CD4-positive, alpha-beta T cell (primary cell): ENCODE measurements at places on chromosomes 11 and 22.
A peak's percentile ranks its signal among the peaks of the same experiment; 100 is the strongest.

DNA sequence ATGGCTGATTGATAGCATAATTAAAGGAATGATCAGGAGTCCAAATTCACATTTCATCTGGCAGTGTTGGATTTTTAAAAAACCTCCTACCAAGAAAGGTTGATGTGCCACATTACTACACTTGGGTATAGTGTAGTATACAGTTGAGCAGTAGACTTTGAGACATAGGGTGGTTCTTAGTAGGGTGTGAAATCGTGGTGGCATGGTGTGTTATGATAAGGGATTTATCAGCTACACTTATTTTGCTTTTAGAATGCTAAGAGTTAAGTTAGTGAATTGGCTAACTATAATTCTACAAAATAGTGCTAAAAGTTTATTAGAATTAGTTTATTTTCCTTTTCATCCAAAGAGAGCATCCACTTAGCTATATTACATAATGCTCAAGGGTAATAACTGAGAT, 13.1 kb downstream of the TBCEL start:
- no peak for DNase-seq

- no peak for DNase-seq
Observed at GRCh38 chr22:47335958-47336357, 573.5 kb downstream of the TBC1D22A start.

GRCh38 chr11:7611411-7611810, 61.9 kb downstream of the CYB5R2 start:
- no peak for DNase-seq

DNA sequence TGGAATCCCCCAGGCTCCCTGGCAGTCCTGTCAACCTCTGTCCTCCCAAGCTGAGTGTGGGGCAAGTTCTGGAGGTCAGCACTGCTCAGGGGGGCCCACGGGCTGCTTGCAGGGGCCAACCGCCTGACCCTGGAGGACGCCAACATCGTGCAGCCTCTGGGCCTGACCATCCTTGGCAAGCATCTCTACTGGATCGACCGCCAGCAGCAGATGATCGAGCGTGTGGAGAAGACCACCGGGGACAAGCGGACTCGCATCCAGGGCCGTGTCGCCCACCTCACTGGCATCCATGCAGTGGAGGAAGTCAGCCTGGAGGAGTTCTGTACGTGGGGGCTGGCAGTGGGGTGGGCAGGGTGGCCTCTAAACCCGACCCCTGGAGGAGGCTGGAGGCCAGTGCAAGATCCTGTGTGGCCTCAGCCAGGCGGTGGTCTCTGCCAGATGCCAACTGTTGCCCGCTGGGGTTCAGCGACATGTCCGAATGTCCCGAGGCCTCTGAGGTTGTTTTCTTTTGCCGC, 34.6 kb upstream of the PPP6R3 start:
- no peak for DNase-seq

- DNase-seq = no peak
Observed at GRCh38 chr22:25386538-25386884, 167.1 kb downstream of the CRYBB2 start.

DNA sequence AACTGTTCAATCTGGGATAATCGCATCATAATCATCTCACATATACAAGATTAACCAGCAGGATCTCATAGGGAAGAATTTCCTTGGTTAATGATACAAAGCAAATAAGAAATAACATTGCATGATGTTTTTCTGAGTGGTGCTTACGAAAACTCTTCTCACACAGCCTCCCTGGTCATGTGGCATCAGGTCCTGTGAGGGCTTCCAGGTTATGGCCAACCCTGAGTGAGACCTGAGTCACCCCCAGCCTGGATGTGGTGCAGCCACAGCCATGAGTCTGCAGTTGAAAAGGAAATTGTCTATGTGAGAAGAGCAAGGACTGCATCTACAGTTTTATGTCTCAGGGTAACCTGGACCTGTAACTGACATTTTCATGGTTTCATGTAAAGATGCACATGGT, 90.5 kb upstream of the XKR3 start:
- no peak for DNase-seq

GRCh38 chr22:38226853-38227649, 25.3 kb downstream of the MAFF start:
- DNase-seq = no peak

DNA sequence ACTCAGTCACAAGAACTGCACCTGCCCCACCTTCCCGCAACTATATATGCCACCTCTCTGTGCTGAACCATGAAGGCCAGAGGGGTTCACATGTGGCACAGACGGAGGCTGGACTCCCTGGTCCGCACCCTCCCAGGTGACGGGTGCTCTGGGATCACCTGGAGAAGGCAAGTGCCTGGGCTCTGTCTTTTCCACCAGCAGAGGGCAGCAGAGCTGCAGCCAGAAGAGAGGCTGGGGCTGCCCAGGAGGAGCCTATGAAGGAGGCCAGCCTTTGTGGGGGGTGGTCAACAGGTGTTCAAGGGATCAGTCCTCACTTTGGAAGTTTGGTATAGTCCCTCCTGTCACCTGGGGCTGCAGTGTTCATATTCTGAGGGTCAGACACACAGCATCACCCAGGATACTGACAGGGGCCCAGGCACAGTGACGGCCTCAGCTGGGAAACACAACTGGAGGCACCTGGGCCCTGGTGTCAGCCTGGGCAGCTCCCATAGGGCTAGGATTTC, 39.2 kb upstream of the IGLL5 start:
- DNase-seq = peak; percentile 84

GRCh38 chr22:49101873-49102272, 725.8 kb downstream of the BRD1 start:
- no peak for DNase-seq

DNA sequence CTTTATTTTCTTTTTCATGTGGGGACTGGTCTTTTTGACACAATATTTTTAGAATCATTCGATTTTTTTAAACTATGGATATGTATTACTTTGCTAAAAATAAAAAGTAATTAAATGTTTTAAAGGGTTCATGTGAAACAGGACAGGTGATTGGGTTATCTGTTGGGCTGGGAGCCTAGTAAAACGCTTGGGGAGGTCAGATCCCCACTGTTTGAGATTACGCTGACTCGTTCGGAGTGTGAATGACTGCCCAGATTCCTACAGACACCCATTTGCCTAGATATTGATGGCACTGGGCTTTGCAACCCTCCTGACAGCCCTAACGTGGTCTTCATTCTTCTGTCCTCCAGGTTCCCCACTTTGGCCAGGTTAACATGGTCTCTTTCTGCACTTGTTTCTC, 62.9 kb upstream of the UBASH3B start:
- no peak for DNase-seq

DNA sequence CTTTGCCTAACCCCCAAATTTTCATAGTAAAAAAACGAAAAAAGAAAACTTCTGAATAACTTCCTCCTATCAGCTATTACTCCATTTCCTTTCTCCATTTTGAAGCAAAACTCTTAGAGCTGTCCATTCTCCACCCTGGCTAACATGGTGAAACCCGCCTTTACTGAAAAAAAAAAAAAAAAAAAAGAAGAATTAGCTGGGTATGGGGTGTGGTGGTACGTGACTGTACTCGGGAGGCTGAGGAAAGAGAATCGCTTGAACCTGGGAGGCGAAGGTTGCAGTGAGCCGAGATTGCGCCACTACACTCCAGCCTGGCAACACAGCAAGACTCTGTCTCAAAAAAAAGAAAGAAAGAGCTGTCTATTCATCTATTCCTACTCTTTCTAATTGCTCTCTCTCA, 11.3 kb upstream of the NXF1 start:
- DNase-seq = no peak

DNA sequence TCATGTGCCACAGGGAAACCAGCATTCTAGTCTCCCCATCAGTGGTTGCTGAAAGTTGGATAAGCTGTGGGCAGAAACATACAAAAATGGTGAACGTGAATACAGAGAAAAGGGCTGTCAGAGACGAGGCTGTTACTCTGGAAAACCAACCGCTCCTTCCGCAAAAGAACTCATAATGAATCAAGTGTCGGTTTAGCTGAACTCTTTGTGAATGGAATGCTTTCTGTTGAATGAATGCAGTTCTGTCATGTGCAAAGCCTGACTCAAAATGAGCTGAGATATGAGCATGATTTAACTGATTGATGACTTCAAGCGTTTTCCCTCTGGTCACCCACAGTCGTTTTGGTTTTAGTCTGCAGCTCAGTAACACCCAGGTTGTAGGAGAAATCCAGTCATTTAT, 298.3 kb downstream of the ETS1 start:
- no peak for DNase-seq

GRCh38 chr11:30983143-30983542, 386.4 kb downstream of the DCDC1 start:
- no peak for DNase-seq

DNA sequence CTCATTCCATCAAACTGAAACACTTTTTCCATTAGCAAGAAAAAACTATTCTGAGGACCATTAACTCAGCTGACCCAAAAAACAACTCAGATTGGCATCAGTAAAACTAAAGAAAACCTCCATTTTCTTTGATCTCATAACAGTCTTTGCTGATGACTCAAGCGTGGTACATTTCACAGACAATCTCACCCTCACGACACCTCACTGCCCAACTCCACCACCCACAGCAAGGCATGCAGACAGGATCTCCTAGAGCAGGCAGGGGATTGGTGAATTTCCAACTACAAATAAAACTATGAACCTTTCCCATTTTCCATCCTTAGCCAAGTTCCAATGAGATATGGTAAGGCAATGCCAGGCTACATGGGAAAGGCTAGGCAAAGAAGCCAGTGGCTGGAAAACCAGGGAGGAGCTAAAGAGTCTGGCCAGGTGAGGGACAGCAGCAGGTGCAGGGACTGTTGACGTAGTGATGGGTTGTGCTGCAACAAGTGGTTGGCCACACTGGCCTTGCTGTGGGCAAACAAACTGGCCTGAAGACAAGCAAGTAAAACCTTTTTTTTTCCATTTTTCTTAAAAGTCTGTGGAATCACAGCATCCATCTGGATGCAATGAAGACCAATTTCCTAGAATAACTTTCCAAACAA, 97.2 kb downstream of the SERGEF start:
- DNase-seq = no peak

- DNase-seq = no peak
Observed at GRCh38 chr11:66848671-66849500, 5.6 kb downstream of the RCE1 start.

GRCh38 chr11:21148376-21148775, 479.0 kb downstream of the NELL1 start:
- no peak for DNase-seq

DNA sequence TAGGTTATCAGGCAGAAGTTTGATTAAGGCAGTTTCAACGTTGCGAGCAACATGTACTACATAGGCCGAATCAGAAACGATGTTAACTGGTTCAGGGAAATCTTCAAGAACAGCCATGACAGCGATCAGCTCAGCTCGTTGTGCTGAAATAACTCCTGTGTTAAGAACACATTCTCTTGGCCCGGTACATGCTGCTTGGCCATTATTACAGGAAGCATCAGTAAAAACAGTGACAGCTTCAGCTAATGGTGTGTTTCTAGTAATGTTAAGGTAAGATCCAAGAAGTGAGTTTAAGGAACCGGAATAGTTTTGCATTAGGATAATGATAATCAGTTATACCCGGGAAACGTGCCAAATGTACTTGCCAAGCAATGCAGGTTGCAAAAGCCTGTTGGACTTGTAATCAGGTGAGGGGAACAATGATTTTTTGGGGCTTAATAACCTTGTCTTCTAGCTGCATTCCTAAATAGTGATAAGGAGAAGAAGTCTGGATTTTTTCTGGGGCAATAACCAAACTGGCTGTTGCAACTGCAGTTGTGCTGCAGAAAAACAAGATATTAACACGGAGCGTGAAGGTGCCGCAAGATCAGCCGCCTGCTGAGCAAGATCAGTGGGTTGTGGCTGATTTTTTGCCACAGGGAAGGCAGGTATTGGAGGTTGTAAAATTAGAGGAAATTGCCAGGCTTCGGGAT, 14.3 kb downstream of the OR52K1 start:
- no peak for DNase-seq

DNA sequence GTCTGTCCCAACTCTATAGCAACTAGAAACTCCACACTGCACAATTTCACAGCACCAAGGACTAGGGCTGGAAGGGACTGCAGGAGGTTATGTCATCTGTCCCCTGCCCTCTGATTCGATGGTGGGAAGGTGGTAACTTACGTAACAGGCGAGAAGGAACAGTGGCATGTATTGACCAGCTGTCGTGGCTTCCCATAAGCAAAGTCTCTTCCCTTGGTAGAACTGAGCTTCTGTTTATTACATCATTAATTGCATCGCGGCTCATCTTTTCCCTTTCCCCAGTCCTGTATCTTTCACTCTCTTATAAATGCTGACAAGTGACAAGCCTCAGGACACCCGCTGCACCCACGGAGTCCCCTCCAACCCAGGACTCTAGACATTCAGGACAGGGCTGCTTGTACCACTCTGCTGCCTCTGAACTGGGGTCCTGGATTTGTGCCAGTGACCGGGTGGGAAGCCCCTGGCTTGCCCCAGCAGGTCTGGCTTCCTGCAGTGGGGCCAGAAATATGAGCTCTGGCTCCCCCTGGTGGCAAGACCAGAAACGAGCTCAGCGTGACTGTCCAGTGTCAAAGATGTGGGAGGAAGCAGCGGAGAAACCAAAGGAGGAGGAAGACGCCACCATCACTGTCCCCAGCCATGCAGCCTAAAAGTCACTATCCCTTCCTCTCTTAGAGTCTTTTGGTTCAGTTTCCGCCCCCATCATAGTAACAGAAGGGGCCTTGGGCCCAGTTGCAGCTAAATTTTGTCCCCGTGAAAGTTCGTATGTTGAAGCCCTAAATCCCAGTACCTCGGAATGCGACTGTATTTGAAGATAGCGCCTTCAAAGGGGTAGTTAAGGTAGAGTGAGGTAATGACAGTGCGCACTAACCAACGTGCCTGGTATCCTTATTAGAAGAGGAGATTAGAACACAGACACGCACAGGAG, 84.5 kb downstream of the ISX start:
- peak; percentile 27 for DNase-seq

DNA sequence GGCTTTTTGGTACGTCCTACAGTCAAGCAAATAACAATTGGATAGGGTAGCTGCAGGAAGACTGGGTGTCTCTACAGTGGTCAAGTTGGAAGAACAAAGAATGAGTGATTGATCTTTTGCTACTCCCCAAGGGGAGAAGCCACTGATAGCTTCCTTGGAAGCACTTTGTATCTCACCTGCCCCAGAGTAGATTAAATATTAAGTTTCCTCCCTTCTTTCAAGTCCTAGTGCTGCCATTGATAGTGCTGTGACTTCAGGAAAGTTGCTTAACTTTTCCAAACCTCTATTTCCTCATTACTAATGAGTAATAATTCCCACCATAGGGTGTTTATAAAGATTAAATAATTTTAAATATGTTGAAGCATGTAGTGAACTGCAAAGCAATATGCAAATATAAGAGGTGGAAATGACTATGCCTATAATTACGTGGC, 35.6 kb upstream of the EHF start:
- no peak for DNase-seq

- DNase-seq = peak; percentile 19
Observed at GRCh38 chr11:94767701-94768601, at the start of gene AMOTL1. Gene AMOTL1, plus strand, starts transcription at chr11:94768356. Its CDS starts 156 bp downstream, at chr11:94768512.
